NCI-H1092 (cell line): ENCODE measurements at places on chromosomes 2 and 18.

- no peak for DNase-seq
These were observed 53.9 kb upstream of the STPG4 start for GRCh38 chr2:47208852-47209606.

GRCh38 chr2:119393971-119394748 lies 27.4 kb downstream of the DBI start:
- no peak for DNase-seq

- DNase-seq = no peak
These were observed 137.9 kb downstream of the MGAT5 start for GRCh38 chr2:134391751-134392160.

DNA sequence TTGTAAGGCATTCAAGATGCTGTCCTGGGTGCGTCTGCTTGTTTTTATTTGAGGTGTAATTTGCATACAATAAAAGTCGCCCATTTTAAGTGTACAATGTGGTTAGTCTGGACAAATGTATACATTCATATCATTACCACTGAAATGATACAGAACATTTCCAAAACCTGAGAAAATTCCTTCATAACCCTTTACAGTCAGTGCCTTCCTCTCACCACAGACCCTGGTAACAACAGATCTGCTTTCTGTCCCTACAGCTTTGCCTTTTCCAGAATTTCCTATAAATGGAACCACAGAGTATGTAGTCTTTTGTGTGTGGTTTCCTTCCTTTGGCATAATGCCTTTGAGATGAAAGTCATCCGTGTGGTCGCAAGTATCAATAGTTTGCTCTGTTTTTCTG lies 45.8 kb upstream of the NFU1 start:
- no peak for DNase-seq

GRCh38 chr2:58515827-58516573 lies 274.9 kb upstream of the FANCL start:
- DNase-seq = no peak

GRCh38 chr2:43473767-43474166 lies 122.1 kb downstream of the THADA start:
- DNase-seq = no peak

GRCh38 chr2:32003791-32004190 lies 7.0 kb downstream of the MEMO1 start:
- DNase-seq = no peak

GRCh38 chr2:217105733-217106649 lies 246.1 kb upstream of the TNP1 start:
- no peak for DNase-seq

GRCh38 chr18:74419761-74420160 lies 37.3 kb downstream of the DIPK1C start:
- no peak for DNase-seq

DNA sequence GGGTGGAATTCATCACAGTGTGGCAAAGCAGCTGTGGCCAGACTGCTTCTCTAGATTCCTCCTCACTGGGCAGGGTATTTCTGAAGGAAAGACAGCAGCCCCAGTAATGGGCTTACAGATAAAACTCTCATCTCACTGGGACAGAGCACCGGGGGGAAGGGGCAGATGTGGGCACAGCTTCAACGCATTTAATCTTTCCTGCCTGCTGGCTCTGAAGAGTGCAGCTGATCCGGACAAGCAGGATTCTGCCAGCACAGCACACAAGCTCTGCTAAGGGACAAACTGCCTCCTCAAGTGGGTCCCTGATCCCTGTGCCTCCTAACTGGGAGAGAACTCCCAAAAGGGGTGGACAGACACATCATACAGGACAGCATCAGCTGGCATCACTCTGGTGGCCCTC lies 779.9 kb upstream of the CNTNAP5 start:
- DNase-seq = no peak

GRCh38 chr2:62461017-62461553 lies 44.9 kb downstream of the TMEM17 start:
- no peak for DNase-seq

GRCh38 chr2:28415010-28415409 lies 22.4 kb downstream of the FOSL2 start:
- no peak for DNase-seq

- no peak for DNase-seq
These were observed 17.0 kb downstream of the ITSN2 start for GRCh38 chr2:24343225-24343882.

DNA sequence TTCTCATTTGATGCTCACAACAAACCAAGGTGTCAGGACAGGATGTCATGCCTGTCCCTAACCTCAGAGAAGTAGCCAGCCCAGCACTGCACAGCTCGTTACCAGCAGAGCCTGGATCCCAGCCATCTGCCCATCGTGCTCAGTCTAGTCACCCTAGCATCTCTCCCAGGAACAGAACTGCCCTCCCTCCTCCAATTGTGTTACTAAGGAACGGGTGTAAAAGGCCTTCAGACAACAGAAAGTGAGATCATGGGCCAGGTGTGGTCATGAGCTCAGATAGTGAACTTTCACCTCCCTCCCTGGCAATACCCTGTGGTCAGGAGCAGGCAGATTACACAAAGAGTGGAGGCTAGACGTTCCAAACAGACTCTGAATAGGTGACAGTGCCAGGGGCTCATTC lies 111.8 kb upstream of the PPP1CB start:
- DNase-seq = no peak

DNA sequence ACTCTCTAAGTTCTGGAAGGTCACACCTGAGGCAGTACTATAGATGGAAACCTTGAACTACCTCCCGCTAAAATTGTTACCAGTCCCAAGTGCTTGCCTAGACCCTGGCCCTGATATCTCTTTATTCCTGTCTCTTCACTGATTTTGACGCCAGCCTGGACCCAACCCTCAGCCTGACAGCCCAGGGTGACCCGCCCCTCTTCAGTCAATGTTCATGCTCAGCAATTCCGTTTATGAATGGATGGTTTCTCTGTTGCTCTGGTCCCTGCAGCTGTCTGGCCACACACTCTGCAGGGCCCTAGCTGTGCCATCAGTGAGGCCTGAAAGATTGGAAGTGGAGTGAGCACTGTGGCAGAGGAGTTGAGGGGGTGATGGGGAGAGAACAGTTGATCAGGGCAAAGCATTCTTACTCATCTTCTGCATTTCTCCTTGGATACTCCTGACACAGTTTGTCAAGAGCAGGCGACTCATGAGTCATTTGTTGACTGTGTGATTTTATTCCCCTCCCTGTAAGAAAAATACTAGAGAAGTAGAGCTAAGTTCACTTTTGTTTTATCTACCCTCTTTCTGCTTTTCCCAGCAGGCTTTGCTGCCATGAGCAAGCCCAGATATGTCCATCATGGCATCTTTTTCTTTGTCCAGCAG lies 46.0 kb downstream of the NPAS2 start:
- DNase-seq = no peak

DNA sequence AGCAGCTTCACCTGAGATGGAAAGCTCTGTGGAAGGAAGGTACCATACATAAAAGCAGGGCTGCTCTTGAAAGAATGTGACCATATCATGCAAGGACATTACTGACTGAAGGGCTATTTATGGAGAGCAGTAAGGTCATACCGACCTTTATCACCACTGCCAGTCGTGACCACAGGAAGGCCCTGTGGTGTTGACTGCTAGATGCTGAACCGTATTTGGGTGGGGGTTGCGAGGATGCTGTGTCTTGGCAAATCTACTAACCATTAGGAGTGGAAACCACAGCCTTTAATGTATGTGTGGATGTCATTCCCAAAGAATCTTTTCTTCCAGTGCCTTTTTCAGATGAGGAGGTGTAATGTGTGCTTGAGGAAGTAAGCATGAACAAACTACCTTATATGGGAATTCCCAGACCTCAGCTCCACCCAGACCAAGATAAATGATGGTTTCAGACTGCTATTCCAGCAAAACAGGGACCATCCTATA lies 60.8 kb downstream of the LIMS1 start:
- DNase-seq = no peak

DNA sequence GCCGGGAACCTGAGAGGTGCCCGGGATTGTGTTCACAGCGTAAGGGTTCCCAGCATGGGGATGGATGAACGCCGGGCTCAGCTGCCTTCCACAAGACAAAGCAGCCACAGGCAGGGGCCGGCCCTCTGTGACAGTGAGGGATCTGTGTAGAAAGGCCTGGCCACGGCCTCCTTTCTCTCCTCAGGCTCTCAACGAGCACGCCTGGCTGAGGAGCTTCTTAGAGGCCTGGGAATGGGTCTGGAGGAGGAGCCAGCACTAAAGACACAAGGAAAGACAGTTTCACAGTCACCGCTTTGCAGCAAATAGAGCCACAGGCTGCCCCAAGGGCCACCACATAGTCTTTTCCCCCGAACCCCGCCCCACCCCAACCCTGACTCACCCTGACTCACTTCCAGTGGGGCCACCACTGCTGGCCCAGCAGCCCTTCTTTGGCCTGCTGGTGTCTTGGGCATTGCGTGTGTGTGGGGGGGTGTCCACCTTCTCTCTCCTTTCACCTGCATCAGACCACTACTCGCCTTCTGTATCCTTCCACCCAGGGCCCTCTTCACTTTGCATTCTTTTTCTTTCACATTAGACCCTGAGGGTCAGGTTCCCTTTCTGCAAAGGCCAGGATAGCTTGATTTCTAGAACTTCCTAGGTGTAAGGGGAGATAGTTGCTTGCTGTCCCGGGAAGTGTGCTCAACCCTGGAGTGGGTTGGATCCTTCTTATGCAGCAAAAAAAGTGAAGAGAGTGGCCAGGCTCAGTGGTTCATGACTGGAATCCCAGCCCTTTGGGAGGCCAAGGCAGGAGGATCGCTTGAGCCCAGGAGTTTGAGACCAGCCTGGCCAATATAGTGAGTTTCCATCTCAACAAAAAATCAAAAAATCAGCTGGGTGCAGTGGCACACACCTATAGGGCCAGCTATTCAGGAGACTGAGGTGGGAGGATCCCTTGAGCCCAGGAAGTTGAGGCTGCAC lies 19.3 kb upstream of the HPCAL1 start:
- DNase-seq = no peak

DNA sequence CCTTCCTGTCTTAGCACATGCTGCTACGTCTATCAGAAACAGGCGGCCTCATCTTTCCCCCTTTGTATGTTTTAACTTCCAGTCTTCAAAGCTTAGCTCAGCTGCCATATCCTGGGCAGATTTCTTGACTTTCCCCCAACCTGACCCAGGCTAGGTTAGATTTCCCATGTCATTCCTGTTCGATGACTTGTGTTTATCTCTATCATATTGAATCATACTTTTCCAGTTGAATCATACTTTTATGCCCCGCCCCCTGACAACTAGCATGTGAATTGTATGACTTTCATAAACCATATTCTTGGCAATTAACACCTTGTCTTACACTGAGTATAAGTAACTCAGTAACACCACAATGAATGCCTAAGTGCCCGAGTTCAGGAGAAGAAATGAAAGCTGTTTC lies 128.3 kb downstream of the CYRIA start:
- DNase-seq = no peak

DNA sequence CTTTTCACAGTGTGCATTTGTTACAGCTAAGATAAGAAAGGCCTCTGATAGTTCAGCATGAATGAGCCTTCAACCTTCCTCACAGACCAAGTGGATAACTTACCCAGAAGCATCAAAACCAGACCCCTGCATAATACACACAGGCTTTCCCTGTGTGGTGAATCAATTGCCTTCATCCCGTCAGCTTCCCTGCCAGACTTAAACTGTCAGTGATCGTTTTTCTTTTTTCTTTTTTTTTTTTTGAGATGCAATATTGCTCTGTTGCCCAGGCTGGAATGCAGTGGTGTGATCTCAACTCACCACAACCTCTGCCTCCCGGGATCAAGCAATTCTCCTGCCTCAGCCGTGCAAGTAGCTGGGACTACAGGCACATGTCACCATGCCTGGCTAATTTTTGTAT lies 20.5 kb upstream of the SLC35F5 start:
- DNase-seq = no peak

DNA sequence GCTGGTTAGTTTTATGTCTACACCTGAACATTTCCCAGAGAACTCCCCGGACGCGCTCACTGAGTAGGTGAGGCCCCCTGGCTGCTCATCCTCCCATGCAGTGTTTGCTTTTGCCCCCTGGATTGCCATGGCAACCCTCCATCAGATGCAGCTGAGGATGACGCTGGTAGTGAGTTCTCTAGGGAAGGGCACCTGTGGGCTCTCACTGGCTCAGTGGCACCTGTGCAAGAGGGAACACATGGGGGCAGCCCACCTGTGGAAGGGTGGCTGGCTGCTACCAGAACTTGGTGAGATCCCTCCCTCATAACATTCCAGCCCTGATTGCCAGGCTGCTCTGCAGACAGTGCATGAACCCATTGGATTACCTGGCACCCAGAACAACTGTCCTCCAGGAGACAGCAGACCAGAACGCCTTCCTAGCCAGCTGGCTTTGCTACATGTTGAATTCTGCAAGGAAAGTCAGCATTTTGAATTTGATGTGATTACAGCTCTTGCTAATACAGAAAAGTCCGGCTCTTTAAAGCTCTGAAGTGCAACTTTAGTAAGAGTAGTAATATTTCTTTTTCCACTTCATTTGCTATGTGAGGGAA lies 21.7 kb downstream of the COA5 start:
- no peak for DNase-seq

DNA sequence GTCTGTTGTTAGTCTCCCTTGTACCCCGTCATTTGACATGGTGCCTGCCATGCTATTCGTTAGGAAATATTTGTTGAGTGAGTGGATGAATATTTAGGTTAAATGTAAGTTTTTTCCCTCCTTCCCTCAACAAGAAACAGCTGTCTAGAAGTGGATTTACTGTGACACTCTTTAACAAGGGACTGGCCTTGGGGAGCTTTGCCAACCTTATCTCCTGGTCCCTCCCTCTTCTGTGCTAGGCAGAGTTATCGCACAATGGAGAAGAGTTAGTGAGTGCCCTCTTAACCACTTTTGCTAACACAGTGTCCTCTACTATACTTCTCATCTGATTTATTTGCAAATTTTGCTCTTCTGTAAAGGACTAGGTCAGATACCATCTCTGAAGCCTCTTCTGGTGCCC lies 61.2 kb downstream of the DIS3L2 start:
- DNase-seq = no peak
